ENCODE measurements at places on chromosomes 4 and X. TPM values are rescaled to one million over a fixed set of nuclear protein-coding genes. Genes with fewer than 3 reads are reported as not detected.

The EGFL6 gene
- total RNA-seq: not detected

The UGT2A1 gene
- not detected for total RNA-seq

The FGF13 gene
- total RNA-seq: 36.5 TPM

The MORF4L2 gene
- 473 TPM for total RNA-seq

The TGIF2LX gene
- not detected for total RNA-seq

The PRR32 gene
- total RNA-seq: not detected

The MOSPD2 gene
- 7.7 TPM for total RNA-seq

DNA sequence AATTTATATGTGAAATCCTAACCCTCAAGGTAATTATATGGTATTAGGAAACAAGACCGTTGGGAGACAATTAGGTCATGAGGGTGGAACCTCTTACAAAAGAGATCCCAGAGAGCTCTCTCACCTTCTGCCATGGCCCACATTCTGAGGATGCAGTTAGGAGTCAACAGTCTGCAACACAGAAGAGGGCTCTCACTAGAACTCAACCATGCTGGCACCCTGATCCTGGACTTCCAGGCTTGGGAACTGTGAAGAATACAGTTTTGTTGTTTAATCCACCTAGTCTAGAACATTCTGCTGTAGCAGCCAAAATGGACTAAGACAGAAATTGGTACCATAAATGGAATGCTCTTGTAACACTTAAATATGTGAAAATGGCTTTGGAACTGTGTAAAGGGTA is 278.8 kb upstream of the GALNTL6 start:
- no peak for DNase-seq

DNA sequence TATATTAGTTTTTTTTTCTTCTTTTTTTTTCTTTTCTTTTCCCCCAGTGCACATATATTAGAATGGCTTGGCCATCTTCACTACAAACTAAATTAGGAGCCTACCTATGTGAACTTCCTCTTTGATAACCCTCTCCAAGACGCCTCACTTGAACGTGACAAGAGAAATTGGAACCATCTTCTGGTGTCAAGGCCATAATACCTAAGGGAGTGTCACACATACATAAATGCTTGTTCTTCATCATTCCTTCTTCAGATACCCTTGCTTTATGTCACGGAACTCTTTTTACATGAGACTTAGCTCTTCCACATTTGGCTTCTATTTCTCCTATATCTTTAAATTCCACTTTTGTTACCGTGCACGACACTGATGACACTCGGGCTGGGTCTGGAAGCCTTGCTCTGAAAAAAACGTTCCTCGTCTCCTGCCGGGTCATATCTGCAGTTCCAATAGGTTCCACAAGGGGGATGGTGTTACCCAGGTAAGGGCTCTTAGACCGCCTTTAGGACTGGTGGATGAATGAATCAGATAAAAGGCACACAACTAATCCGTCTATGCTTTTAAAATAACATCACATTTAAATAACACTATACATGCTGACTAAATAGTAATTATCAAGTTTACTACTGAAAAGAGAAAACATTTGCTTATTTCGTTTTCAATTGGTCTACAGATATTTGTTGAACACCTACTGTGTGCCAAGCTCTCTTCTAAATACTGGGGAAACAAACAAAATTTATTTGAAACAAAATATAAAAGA is 19.9 kb downstream of the DGAT2L6 start:
- peak; percentile 66 for DNase-seq

DNA sequence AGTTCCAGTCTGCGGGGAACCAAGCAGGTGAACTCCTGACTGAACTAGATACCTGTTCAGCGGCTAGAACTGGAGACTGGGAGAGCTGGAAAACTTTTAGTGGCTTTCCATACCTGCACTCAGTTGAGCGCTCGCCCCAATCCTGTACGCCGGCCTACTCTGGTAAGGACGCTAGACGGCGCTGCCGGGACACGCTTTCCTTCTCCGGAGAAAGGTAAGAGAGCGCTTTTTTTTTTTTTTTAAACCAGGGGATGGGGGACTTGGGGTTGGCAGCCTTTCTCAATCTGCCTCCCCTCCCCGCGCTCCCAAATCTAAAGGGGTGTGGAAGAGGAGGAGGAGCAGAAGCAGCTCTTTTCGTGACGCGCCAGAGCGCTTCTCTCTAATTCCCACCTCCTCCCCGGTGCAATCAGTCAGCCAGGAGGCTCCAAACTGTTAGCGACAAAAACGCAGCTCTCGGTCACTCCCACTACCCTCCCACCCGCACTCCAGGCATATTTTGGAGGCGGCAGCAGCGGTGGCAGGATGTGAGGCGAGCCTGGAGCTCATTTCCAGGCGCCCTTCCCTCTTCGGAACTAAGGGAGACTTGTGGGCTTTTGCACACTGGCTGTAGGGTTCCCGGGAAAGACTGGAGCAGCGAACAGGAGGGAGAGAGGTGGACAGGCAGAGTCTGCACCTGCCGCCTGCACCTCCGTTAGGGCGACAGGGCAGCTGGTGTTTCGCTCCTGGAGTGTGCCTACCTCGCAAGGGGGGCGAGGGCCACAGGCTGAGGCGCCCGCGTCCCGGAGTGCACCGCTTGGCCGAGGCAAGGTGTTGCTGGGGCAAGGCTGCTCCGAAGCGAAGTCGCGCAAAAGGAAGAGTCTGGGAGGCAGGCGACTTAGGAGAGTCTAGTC is at the start of gene IL1RAPL2:
Gene IL1RAPL2, plus strand, starts transcription at position 409 of the 890 bp plus-strand sequence.
- DNase-seq: peak; percentile 14

DNA sequence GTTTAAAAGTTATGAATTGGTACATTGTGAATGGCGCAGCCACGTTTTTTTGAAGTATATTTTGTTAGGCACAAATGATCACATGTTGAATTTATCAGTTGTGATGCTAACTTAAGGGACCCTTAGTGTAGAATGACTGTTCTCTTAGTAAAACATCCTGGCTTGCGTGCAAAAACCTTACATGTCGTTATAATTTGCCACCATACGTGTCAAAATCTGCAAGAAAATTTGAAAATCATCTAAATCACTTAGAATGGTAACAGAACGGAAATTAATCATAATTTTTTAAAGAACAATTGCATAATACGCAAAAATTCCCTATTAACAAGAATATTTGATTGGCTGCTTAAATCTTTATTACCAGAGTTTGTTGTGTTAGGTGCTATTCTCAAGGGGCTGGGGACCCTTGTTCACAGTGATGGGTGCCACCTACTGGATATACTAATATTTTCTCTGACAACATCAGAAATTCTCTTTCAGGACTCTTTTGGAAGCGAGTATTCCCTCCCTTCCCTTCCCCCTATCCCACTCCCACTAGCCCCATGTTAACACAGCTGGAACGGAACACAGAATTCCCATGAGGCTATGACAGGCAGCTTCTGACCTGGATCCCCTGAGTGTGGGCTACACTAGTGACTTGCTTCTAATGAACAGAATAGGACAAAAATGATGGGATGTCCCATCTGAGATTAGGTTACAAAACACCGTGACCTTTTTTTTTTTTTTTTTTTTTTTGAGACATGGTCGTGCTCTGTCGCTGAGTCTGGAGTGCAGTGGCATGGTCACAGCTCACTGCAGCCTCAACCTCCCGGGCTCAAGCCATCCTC is 71.8 kb downstream of the SUPT20HL2 start:
- peak; percentile 80 for DNase-seq

- peak; percentile 63 for DNase-seq
These were observed 2.4 kb downstream of the FRAS1 start for GRCh38 chr4:78059524-78059889.

GRCh38 chr4:181728305-181728966 is 514.8 kb upstream of the TENM3 start:
- DNase-seq: no peak

DNA sequence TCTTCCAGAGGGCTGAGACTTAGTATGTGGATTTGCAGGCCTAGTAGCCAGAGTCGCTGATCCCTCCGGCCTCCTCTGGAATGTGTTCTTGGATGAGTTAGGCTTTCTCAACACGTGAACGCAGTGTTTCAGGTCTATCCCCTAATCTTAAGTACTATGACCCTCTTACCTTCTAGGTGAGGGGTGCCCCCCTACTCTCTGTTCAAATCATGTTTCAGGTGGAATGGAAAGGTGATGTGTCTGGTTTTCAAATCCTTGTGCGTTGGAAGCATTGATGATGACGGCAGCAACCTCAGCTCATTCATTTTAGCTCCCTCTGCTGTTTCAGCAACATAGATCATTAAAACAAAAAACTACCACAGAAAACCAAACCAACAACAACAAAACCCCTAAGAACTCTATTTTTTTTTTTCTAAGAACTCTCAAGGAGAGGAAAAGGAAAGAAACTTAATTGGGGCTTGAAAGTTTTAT is 56.4 kb downstream of the RWDD4 start:
- no peak for DNase-seq

DNA sequence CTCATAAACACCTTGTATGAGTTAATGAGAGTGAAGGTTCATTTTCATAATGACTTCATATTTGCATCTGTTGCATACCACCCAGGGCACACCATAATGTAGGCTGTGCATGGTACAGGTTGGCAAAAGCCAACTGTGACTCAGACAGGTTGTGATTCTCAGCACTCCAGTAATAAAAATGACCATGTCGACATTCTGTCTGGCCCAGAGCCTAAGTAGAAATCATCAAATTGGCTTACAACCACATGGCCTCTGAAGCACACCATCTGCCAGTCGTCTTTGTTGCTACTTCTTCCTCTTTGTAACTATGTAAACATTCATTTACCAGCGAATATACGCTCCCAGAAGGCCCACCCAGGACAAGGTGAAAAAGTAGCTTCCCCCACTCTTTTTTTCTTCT is 459.5 kb downstream of the GASK1B start:
- no peak for DNase-seq

GRCh38 chr4:101075536-101075935 is 271.8 kb downstream of the PPP3CA start:
- no peak for DNase-seq

GRCh38 chrX:65745427-65745826 is 78.0 kb downstream of the MSN start:
- no peak for DNase-seq

DNA sequence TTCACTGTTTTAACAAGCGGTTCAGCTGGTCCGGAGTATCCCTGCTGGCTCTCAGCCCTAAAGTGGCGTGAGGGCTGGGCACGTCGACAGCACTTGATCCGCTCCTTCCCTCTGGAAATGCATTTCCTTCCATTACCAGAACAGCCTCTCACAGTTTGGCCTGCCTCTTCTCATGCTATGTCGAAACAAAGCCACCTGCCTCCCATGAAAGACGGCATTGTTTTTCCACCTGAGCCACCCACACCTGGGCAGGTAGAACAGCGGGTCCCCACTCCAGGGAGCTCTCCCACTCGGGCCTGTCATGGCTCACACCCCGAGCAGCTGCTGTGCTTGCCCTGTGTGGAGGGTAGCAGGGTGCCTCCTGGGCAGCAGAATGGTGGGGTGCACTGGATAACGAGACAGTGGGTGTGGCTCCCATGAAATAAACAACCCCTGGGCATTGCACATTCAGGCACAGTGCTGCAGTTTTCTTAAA is 86.2 kb downstream of the FHDC1 start:
- no peak for DNase-seq

DNA sequence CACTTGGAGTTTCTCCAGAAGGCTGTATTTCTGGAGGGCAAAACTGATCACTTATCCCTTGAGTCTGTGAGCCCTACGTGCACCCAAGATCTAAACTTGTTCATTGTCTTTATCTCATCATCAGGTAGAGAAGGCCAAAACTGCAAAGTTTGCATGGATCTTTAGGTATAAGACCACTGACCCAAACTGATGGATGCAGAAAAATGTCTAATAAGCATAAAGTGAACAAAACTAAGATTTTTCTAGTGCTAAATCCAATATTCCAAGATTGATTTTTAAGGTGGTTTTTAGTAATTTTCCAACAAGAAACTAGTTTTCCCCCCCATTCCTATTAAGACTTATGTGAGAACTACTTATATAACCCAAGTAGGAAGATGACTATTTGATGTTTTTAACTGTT is 2.0 kb downstream of the TMSB15A start:
- DNase-seq: no peak

GRCh38 chrX:68942840-68943239 is 114.0 kb downstream of the EFNB1 start:
- DNase-seq: no peak

GRCh38 chrX:34563804-34564203 is 93.3 kb downstream of the TMEM47 start:
- DNase-seq: no peak

- peak; percentile 90 for DNase-seq
These were observed 8.5 kb downstream of the COL25A1 start for GRCh38 chr4:109294006-109294405.

DNA sequence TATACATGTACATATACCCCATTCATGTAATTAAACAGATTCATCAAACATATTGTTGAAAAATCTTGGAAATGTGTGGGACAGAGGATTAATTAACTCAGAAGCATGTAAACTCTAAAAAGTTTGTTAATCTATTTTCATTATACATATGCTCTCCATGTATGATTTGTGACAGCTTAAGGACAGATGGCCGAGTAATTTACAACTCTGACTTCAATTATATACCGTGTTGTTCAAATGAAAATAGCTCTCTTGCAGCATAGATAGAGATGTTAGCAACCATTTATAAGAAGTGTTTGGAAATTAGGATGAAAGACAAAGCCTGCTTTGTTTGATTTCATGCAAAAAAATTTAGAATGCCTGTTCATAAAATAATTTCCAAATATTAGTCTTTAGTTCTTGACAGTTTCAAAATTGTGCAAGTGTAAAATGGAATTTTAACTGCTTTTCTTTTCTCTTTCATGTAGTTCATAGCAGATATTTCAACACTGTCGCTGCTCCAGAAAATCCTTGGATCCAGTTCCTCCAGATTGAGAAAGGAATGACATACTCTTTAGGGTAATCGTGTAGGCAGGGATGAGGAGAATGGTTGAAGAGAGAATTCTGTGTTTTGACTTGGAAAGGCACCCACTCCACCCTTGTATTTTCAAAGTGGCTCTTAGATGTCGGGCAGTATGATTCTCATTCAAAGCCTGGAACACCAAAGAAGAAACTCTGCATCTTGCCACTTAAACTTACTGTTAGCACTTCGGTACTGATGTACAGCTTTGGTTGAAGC is 23.1 kb downstream of the AFF2 start:
- no peak for DNase-seq

GRCh38 chr4:3706111-3706511 is 60.1 kb upstream of the ADRA2C start:
- DNase-seq: no peak

DNA sequence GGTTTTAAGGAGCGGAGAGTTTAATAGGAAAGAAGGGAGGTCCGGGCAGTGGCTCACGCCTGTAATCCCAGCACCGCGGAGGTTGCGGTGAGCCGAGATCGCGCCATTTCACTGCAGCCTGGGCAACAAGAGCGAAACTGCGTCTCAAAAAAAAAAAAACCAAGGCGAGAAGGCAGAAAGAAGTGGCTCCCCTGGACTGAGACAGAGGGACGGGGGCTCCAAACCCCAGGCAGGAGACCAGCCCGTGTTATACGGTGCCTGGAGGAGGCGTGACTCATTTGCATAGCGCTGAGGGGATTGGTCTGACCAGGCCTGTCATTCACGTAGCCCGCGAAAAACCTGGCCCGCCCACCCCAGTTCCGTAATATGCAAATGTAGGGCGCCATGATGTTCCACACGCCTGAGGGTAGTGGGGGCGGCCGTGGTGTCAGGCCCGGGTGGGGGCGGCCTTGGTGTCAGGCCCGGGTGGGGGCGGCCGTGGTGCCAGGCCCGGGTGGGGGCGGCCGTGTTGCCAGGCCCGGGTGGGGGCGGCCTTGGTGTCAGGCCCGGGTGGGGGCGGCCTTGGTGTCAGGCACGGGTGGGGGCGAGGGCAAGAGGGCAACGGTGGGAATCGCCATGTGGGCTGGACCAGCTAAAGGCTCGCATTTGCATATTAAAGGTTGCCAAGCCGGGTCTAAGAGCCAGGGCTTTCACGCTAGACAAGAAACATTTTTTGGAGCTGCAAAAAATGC is 2.1 kb downstream of the PLCXD1 start:
- peak; percentile 97 for DNase-seq
